ENCODE measurements at places on chromosomes 5 and 9.

DNA sequence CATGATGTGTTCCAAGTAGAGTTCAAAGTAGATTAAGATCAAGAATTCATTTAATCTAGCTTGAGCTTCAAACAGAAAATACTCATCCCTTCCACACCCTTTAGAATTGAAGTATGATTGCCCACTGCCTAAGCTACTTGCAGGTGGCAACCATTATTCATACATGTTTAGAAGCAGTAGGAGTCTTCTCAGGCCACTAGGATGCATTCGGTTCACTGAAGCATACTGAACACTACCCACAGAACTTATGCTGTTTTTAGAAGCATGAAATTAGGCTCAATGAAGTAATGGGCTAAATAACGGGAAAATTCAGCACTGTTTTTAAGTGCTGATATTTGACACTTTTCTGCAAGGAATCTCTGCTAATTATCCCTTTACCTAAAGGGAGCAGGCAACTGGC lies 263.4 kb downstream of the DEPDC1B start:
- DNase-seq = no peak

GRCh38 chr5:115579747-115580173 lies 22.5 kb downstream of the TICAM2 start:
- DNase-seq = no peak

- no peak for DNase-seq
These were observed 647.1 kb upstream of the KLF4 start for GRCh38 chr9:108136656-108137055.

DNA sequence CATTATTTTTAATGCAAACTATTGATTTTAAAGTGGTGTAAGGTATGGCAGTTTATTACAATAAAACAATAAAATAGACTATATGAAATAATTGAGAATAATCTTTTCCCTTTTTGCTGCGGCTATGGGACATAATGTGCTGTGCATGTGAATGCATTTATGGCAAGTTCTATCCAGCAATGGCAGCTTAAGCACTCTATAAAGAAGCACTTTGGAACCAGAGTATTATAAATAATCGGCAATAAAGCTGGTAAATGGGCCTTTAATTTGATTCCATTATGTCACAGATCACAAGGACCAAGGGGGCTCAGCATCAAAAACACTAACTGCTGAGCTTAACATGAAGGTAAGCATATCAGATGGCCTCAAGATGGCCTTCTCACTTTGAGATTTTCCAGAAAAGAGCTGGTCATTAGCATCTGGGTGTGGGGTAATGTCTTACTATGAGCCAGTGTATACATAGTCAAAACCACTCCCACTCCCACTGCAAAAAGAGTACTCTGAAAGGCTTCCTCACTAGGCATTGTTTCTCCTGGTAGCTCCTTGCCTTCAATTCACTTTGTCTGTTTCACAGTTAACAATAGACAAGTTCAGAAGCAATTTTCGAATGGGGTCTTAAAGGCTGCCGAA lies 97.1 kb upstream of the ASTN2 start:
- no peak for DNase-seq

DNA sequence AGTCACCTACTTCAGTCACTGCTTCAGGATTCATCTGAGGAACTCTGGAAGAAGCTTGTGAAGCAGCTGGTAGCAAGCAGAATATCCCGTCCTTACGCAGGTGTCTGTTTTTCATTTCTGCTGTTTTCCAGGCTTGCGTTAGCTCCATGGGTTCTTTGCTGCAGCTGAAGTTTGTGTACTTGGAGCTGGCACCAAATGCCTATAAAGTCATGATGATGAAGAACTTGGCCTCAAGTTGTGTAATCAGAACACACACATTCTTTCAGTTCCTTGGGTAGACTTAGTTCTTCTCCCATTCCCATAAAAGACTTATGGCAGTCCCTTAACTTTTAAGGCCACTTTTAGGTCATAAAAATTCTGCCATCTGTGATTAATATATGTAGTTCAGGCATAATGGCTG lies 116.7 kb downstream of the LRRC70 start:
- DNase-seq = no peak

DNA sequence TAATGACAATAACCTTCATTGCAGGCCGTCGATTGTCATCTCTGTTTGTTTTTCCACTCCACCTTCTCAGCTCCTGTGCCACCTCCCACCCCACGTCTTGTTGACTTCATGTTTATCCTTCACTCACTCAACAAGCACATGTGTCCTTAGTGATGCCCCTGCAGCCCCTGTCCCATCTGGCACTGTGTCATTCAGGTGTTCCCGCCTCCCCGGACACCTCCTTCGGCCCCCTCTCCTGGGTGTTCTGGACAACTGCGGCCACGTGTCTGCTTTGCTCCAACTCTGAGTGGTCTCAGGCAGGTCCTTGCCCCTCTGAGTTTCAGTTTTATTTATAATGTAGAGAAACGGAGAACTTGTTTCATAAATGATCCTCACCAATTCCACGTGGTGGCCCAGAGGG lies 91.0 kb upstream of the COL5A1 start:
- DNase-seq = no peak

- DNase-seq = no peak
These were observed 202.4 kb downstream of the PRELID2 start for GRCh38 chr5:145632701-145633100.

DNA sequence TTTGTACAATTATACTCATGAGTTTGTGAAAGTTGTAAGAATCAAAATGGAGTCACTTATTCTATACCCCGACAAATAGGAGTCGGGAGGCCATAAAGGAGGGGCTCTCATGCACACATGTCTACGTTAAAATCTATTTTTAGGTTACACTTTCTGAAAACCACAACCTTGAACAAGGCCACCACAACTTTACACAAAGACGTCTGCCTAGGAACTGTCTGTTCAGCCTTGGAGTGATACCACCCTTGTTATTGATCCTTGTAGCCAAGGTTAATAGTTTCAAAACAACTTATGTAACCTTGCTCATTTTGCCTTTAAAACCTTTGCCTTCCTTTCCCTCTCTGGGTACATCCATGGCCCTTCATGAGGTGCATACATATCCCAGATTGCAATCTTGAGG lies 4.1 kb upstream of the NDFIP1 start:
- DNase-seq = no peak

DNA sequence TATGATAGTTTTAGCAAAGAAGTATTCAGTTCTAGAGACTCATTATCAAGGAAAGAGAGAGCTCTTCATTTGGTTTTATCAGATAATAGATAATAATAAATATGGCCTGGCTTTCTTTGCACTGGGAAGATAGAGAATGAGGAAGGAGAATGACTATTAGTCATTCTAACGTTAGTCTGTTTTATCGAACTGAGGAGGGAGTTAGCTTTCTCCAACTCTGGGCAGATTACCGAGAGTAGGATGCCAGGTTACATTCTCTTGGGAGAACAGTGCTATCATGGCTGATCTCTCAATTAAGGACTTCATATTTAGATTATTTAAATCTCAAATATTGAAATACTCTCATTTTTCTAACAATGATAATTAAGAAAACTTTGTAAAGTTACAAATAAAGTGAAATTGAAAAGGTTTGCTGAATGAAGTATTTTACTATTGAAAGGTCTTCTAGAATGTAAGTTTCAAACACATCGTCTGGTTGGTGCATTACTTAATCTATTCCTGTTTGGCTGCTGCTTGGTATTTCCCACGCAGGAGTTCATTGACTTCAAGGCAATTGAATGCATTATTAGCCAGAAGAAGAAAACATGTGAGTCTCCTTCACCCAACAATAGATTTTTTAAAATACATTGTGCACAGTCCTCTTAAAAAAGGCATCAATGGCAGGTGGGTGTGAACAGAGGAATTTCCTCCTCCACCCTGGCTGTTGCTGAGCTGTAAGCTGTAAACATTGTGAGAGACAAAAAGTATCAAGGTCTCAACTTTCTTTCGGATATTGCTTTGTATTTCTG lies 140.8 kb downstream of the C9orf152 start:
- DNase-seq = no peak

DNA sequence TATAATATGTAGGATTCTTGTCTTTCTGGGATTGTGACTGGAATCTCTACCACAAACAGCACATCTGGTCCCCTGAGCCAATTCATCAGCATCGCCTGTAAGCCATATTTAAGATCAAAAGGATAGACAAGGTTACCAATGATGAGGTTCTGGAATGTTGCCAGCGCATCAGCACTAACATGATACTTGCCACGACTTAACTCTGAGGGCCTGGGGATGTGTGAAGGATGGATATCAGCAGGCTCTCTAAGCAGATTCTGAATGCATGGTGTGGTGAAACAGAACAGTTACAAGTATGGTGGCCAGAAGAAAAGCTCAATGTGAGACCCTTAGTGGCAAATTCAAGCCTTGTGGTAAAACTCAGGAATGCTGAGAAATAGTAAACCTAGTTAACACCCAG lies 143.0 kb downstream of the XRCC4 start:
- no peak for DNase-seq

- no peak for DNase-seq
These were observed 336.6 kb downstream of the CWC27 start for GRCh38 chr5:65105301-65105700.

GRCh38 chr9:73370053-73370452 lies 218.4 kb downstream of the ANXA1 start:
- no peak for DNase-seq

- DNase-seq = no peak
These were observed 257.7 kb downstream of the GABRG2 start for GRCh38 chr5:162325143-162325727.

DNA sequence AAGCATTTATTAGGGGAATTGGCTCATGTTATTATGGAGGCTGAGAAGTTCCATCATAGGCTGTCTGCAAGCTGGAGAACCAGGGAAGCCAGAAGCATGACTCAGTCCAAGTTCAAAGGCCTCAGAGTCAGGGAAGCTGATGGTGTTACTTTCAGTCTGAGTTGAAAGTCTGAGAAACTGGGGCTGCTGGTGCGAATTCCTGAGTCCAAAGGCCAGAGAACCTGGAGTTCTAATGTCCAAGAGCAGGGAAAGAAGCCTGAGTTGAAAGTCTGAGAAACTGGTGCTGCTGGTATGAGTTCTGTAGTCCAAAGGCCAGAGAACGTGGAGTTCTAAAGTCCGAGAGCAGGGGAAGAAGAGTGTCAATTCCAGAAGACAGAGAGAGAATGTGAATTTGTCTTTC lies 641.1 kb downstream of the ISL1 start:
- DNase-seq = no peak

DNA sequence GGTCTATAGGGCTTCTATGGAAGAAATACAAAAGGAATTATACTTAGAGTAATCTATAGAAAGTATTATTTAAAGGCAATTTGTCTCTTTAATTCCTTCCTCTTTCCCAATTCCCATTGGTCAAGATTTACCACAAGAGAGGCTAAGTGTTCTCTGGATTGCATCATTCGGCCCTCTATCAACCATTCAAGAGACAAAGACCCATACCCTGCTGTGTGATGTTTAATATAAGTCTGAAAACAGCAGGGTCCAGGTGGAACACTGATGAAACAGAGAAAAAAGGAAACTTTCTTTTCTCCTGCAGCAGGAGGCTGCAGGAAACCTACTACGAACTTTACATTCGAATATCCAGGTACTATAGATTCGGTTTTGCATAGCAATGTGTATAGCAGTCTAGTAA lies 323.4 kb downstream of the CHSY3 start:
- no peak for DNase-seq

- DNase-seq = no peak
These were observed 43.5 kb downstream of the SEMA6A start for GRCh38 chr5:116531117-116531516.

DNA sequence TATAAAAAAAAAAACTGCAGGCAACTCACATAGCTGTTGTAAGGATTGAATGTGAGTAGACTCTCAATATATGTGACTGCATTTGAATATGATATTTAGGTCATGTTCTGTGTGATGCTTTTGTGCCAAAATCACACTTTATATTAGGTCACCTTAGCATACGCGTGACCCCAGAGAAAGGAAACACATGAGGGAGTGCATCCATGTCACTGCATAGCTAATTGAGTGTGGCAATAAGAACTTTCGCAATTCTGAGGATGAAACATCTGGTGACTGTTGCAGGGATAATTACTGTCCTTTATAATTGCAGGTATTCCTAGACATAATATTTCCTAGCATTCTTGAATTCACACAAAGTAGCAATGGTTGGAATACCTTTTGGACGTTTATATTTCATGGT lies 459.5 kb upstream of the KLF4 start:
- no peak for DNase-seq

DNA sequence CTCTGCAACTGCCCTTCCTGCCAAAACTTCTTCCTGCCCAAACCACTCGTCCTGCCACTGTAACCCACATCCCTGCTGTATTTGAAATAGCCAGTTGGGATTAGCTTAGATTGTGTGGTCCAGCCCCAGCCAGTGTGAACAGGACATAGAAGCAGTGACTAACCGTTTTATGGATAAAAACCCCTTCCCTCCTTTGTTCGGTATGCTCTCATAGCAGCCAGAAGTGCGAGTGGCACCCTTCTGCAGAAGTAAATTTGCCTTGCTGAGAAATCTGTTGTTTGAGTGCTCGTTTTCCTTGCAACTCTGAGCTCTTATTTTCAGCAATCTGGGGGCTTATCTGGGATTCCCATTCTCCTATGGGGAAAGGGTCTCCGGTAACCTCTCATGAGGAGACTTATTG lies 470.0 kb downstream of the PRDM9 start:
- no peak for DNase-seq

DNA sequence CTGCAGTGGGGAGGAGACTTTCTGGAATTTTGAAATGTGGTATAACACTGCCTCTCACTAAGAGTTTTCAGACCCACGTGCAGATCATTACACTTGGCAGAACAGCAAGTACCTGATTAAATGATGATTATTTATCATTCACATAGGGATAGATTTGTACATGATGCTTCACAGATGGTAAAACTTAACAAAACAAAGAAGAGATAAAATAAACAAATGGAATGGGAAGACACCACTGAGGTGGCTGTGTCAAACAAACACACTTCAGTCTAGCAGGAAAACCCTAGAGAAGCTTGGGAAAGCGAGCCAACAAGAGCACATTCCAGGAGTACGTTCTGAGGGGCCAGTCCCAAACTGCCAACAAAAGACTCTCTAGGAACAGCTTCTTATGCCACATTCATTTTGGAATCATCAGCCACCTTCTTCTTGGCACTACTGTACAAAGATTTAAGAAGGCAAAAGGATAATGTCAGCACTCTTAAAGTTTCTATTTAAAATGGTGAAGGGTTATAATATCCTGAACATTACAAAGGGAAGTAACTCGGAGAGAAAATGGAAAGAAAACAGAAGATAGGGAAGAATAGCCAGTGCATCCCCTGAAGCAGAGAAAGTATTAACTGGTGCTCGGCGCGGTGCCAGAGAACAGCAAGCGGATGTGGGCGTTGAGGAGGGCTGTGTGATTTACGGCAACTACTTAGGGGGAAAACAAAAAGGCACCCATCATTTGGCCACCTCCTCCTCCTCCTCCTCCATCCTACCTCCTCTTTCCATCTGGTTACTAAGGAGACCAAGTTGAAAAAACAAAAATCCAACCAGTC lies 1.6 kb downstream of the MED27 start:
- DNase-seq = peak; percentile 30

DNA sequence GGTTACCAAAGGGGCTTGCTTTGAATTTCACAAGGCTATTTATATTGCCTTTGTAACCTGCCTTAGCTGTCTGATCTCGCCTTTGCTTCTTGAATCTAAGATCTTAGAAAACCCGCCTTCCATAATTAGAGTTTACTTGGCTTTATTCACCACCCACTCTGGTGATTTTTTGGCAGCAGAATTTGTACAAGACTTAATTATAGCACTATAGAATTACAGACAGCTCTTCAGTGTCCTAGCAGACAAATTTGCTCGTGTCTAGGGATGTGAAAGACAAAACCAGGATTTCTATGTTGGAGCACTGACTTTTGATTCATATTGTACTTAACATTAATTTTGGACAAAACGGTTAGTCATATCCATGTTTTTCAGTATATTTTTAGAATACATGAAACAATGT lies 306.6 kb downstream of the ADGRV1 start:
- no peak for DNase-seq
